ENCODE measurements at places on chromosomes 7 and 10.
A peak's percentile ranks its signal among the peaks of the same experiment; 100 is the strongest.

GRCh38 chr7:47901542-47901941, 46.7 kb downstream of the PKD1L1 start:
- DNase-seq = no peak

DNA sequence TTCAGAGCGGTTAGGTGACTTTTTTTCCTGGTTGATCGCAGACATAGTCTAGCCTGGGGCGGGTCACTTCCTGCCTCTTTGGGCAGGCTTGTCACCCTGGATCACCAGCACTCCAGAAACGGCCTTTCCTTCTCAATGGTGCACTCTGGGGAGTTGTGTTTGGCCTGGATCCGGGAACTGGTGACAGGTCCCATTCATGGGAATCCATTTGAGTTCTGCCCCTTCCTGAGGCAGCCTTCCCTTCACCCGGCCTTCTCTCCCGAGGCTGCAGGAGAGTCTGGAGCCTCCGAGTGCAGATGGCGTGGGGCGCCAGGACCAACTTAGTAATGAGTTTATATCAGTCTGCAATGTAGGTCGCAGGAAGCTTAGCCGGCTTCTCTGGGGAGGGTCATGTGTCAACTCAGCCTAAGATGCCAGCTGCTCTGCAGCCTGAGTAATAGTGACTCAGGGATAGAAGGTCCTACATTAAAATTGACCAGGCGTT, 54.2 kb downstream of the TACR2 start:
- no peak for DNase-seq

- no peak for DNase-seq
These were observed 29.8 kb downstream of the C10orf120 start for GRCh38 chr10:122669842-122670241.

GRCh38 chr10:43605850-43606322, 352 bp upstream of the ZNF485 start:
- no peak for DNase-seq

- no peak for DNase-seq
These were observed 692.3 kb upstream of the GALNT17 start for GRCh38 chr7:70439651-70440050.

DNA sequence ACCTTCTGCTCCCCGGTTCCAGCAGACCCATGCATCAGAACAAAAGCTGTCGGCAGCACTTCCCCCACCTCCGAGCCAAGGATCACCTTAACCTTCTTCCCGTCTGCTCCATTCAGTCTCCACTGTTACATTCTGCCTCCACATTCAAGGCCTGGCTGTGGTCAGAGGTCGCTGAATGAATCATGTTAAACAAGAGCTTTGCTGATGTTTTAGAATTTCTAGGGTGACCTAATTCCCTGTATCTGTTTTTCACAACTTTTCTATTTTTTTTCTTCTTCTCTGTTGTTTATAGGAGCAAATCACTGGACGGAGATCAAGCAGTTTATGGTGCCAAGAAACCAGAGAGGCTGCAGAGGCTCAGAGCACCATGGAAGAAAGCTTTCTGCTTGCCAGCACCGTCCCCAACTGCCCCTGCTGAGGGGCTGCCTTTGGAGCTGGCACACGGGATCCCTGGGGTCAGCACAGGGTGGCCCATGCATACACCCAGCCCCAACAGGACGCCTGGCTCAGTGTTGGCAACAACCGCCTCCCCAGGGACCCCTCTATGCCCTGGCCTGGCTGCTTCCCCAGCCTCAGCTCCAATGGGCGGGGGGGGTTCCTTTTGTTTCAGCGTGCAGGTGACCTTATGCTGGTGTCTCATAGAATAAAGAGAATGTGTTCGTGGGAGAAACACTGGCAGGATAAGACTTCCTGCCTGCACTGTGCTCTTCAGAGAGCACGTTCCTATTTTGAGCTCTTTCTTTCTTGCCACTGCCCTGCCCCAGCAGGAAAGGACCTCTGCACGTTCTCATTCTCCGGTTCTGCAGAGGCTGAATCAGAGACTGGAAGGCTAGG, 182.7 kb upstream of the LYZL2 start:
- DNase-seq = no peak

DNA sequence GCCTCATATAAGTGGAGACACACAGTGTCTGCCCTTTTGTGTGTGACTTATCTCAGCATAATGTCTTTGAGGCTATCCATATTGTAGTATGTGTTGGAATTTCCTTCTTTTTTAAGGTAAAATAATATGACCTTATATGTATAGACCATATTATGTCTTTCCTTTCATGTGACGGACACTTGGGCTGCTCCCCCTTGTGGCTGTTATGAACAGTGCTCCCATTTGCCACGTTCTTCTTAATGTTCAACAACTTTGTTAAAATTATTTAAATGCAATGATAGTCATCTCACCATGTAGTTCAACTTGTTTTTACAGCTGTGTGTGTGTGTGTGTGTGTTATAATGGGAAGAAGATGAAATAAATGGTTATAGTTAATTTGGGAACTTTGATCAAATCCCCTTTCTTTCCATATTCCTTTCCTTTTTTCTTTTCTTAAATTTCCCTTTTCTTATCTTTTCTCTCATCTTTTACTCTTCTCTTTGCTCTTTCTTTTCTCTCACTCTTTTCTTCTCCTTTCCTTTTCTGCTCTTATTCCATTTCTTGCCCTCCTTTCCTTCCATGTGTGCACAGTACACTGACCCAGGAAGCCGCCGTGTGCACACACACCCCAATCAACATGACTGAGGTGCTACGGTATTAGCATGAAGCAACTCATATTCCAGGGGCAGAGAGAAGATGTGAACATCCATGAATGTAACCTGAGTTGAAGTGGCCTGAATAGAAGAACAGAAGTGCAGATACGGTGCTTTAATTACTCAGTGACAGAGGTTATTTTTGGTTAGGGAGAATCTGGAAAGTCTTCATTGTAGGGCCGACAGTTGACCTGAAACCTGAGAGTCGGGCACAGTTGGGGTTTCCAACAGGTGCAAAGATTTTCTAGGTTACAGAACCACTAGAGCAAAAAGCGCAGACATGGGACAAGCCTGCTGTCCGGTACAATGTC, 596.6 kb downstream of the SDK1 start:
- peak; percentile 24 for DNase-seq

GRCh38 chr7:47449810-47450590, 131.9 kb downstream of the TNS3 start:
- DNase-seq = no peak

DNA sequence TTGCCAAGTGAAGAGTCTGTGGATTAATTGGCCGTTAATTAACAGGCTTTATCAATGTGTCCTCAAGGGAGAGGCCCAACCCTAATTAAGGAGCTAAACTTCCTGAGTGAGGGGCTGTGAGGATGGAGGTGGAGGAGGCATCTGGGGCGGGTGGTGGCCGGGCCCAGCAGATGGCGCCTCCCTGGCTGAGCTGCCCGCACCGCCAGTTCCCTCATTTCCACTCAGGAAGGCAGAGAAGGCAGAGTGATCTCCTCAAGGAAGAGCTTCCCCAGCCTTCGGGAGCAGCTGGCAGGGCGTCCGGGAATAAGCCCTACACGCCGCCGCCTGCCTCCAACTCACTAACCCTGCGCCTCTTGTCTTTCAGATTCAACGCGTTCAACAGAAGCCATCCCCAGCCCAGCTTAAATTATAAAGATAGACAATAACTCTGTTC, 112.2 kb downstream of the CYTH3 start:
- no peak for DNase-seq

DNA sequence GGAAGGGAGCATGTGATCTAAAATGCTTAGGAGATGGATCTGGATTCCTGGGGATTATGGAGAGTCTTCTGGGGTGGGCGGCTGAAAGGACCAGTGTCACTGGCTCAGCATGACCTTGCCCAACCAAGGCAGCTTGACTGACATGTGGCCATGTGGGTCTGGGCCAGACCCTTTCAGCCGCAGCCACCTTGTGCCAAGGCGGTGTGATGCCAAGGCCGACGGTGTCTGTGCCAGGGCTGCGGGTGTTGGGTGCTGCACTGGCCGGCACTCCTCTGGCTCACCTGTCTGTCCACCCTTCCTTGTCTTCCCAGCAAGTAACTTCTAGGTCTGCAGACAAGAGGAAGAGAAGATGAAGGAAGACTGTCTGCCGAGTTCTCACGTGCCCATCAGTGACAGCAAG, 8.8 kb downstream of the DEPP1 start:
- no peak for DNase-seq

- no peak for DNase-seq
These were observed 128.2 kb upstream of the CHST15 start for GRCh38 chr10:124221356-124222317.

GRCh38 chr10:73867126-73867807, 7.1 kb downstream of the CAMK2G start:
- DNase-seq = no peak

- no peak for DNase-seq
These were observed 2.3 kb downstream of the LRRTM3 start for GRCh38 chr10:66927971-66928770.

DNA sequence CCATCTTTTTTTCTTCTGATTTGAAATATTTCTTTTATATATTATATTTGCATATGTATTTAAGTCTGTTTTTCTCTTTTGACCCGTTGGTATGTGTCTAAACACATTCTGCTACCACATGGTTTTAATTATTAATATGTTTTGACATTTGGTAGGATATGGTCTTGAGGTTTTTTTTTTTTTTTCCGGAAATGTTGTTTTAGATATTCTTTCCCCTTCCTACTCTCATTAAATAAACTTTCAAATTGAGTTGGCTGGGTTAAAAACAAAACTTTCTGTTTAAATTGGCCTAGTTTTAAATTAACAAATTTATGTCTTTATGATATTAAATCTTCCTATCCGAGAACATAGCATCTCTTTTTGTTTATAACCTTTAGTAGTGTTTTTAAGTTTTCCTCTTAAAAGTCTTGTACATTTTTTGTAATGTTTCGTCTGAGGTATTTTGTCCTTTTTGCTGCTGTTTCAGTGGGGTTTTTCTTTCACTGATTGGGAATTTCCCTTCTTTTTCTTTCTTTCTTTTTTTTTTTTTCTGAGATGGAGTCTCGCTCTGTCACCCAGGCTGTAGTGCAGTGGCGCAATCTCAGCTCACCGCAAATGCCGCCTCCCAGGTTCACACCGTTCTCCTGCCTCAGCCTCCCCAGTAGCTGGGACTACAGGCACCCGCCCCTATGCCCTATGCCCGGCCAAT, 25.4 kb downstream of the STAM start:
- DNase-seq = no peak
